ENCODE measurements at places on chromosomes 13 and 19. TPM values are rescaled to one million over a fixed set of nuclear protein-coding genes. Genes with fewer than 3 reads are reported as not detected.

The SIGLEC7 gene
- polyA plus RNA-seq, result 0.52 TPM

The CYP2B6 gene
- not detected for polyA plus RNA-seq

The LILRB3 gene
- 1.6 TPM for polyA plus RNA-seq

The RAB20 gene
- 2.3 TPM for polyA plus RNA-seq

The CGB8 gene
- not detected for polyA plus RNA-seq

The GPR4 gene
- 2.3 TPM for polyA plus RNA-seq

The NRTN gene
- not detected for polyA plus RNA-seq

The URI1 gene
- 82.8 TPM for polyA plus RNA-seq

The IQCN gene
- 3.9 TPM for polyA plus RNA-seq

The ADGRE2 gene
- polyA plus RNA-seq, result 0.38 TPM

The ACP5 gene
- 2.4 TPM for polyA plus RNA-seq

The DAND5 gene
- 0.18 TPM for polyA plus RNA-seq

The IL12RB1 gene
- not detected for polyA plus RNA-seq

The ZNF575 gene
- 1.8 TPM for polyA plus RNA-seq

The ZNF616 gene
- polyA plus RNA-seq, result 12.4 TPM

The ELOF1 gene
- polyA plus RNA-seq, result 31.1 TPM

The SHC2 gene
- 28.0 TPM for polyA plus RNA-seq

The RNF126 gene
- 17.8 TPM for polyA plus RNA-seq

The POGLUT2 gene
- polyA plus RNA-seq, result 40.8 TPM

The DLEU7 gene
- polyA plus RNA-seq, result not detected

The MPHOSPH8 gene
- polyA plus RNA-seq, result 84.4 TPM

The DLL3 gene
- 0.25 TPM for polyA plus RNA-seq

The ICAM5 gene
- 0.32 TPM for polyA plus RNA-seq

The CYP4F2 gene
- not detected for polyA plus RNA-seq

The CYP2S1 gene
- 0.20 TPM for polyA plus RNA-seq

The SHISA7 gene
- not detected for polyA plus RNA-seq

The VSTM2B gene
- polyA plus RNA-seq, result 0.26 TPM

The ZNF772 gene
- not detected for polyA plus RNA-seq

Data from muscle of arm (tissue), 14 donors.